ENCODE measurements at places on chromosomes 5 and 9.

GRCh38 chr9:123562844-123563346 is 206.9 kb downstream of the CRB2 start:
- peak; percentile 69 for DNase-seq

GRCh38 chr5:58019614-58020013 is 440.3 kb downstream of the PLK2 start:
- peak; percentile 0 for DNase-seq

DNA sequence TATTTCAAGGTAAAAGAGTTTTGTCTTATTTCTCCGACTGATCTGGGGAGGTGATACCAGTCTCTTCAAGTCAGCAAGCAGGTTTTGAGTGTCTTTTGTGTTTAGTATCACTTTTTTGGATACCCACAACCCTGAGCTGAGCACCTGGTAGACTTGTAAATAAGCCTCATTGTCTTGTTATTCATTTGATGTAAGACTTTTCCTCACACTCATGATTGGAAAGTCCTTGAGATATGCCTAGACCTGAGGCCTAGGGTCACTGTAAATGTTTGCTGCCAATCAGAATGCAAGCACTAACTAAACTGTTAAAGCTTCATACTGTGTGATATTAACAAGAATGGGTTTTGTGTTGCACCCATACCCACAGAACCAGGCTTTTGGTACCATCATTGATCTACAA is 100.7 kb upstream of the CKMT2 start:
- DNase-seq = no peak

GRCh38 chr5:110663525-110663924 is 62.9 kb downstream of the TMEM232 start:
- DNase-seq = no peak

DNA sequence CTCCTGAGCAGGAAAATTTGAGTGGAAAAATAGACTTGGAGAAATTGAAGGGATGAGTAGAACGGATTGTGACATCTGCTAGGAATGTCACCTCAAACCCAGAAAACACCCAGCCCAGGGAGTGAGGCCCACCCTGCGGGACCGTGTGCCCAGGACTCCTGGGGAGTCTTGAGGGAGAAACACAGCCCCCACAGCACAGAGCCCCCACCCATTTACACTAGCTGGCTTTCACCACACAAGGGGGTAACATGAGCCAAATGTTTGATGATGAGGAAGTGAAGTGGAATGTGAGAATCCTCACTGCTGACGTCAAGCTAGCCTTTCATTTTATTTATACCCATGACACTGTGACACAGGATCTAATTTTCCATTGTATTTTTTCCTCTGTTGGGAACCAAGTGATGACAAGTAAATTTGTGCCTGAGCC is 42.8 kb upstream of the PDE8B start:
- DNase-seq = no peak

- DNase-seq = no peak
Measured at GRCh38 chr5:153151558-153151957, 338.9 kb upstream of the GRIA1 start.

GRCh38 chr5:177089127-177089526 is 2.4 kb downstream of the FGFR4 start:
- DNase-seq = no peak

GRCh38 chr9:82781921-82782392 is 281.0 kb downstream of the RASEF start:
- DNase-seq = no peak

DNA sequence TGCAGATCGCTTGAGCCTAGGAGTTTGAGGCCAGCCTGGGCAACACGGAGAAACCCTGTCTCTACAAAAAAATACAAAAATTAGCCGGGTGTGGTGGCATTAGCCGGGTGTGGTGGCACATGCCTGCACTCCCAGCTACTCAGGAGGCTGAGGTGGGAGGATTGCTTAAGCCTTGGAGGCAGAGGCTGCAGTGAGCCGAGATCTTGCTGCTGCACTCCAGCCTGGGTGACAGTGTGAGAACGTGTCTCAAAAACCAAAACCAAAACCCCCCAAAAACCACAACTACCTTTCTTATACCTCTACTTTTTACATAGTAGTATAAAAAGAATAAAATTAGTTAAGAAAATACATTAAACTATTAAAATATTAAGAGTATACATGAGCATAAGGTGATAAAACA is 121.2 kb downstream of the RAPGEF6 start:
- DNase-seq = no peak

DNA sequence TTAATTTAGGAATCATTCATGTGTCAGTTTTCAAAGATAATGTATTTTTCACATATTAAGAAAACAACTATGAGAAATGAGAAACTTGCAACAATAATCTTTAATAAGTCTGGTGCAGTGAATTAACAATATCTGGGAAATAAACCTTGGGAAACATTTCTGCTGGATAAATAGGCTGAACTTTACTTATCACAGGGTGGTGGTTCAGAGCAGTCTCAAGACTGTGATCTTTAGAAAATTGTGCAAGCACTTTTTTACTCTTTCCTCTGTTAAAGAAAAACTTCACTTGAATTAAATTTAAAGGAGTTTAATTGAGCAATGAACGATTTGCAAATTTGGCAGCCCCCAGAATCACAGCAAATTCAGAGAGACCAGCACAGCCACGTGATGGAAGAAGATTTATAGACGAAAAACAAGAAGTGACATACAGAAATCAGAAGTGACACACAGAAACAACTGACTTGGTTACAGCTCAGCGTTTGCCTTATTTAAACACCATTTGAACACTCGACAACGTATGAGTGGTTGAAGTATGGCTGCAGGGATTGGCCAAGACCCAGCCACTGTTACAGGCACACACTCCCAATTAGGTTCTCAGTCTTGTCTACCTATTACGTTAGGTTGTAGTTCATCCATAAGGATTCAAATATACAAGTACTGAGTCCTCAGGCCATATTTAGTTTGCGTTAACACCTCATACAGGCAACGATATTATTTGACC is 631.9 kb downstream of the SLCO4C1 start:
- DNase-seq = no peak

DNA sequence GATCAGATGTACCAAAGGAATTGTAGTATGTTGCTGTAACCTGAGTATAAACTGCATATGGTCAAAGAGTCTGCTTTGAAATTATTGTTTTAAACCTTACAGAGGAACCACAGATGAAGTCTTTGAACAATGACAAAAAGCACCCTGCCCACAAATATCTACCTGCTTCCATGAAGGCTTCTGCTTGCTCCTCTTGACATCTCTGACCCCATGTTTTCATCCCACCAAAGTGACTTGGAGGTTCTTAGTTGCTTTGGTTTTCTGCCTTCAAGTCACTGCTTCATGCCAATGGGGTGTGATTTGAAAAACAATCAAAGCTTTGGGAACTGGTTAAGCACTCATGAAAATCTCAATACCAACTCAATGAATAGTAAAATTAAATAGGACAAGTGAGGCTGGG is 194.6 kb upstream of the ACTBL2 start:
- DNase-seq = no peak

DNA sequence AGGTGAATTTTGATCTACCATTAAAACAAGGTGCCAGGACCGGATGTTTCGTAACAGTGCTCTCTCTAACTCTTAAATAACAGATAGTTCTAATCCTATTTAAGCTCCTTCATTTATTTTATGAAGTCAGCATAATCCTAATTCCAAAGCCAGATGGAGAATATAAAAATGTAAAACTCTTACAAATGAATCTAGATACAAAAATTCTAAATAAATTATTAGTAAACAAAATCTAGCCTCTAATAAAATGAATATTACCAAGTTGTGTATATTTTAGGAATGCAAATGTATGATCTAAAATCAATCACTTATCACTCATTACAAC is 32.4 kb upstream of the IL33 start:
- no peak for DNase-seq

DNA sequence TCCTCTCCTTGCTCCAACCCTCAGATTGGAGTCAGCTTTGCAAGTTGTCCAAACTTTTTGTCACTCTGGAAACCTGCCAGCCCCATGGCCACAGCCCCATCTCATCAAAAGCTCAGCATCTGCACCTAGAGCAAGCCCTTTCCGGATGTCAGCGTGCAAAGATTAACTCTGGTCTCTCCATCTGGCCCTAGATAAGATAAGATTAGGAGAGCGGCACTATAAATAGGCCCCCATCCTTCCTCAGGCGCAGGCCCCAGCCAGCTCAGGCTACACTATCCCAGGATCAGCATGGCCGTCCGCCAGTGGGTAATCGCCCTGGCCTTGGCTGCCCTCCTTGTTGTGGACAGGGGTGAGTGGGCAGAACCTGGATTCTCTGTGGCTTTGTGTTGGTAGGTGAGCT is at the start of gene SPINK4:
SPINK4 (plus strand) TSS at position 247 of the 400 bp plus-strand sequence; CDS start at position 289, 42 bp downstream.
- no peak for DNase-seq

DNA sequence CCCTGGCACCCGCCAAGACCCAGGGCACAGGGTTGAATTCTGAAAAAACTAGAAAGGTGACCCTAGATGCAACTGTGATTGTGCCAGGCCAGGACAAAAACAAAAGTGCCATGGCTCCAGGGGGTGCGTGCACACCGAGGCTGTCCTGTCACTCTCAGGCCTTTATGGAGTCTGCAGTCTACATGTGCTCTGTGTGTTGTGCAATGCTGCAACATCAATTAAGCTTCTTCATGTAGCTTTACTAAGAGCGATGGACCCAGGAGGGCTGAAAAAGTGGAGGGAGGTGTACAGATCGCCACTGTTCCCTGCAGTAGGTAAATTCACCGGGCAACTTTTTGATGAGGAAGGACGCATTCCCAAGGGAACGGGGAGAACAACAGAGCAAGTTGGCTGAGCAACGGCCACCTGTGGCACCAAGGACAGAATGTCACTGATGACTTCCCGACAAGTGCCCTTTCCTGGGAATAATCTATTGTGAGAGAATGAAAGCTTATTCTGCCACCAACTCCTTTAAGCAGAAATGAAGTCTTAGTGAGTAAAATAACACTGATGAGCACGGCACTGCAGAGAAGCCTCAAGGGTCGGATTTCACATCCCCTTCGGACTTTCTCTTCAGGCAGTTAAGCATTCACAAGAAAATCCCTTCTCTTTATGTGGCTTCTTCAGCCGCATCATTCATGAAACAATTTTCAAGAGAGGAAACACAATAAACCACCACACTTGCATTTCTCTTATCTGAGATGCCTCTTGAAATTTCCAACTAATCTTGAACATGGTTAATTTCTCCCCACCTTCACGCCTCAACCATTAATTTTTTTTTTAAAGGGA is 149.6 kb downstream of the DROSHA start:
- no peak for DNase-seq

GRCh38 chr5:10885026-10885425 is 124.0 kb upstream of the DAP start:
- DNase-seq = no peak

DNA sequence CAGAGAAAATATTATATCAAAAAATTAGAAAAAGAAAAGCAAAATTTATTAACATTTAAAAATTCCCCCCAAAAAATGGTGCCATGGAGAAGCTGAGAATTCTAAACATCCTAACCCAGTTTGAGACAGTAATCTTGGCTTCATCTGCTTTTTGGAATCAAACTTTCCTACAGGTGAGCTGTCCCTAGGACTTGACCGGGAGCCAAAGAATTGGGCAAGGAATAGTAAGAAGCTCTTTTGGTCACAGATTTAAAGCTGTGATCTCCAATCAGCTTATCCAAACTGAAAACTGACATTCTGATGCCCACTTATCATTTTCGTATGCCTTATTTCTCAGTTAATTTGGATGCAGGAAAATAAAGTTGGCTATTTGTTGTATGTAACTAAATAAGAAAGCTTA is 457.3 kb upstream of the DMAC1 start:
- no peak for DNase-seq

GRCh38 chr5:175168882-175169507 is 275.0 kb downstream of the DRD1 start:
- DNase-seq = no peak

DNA sequence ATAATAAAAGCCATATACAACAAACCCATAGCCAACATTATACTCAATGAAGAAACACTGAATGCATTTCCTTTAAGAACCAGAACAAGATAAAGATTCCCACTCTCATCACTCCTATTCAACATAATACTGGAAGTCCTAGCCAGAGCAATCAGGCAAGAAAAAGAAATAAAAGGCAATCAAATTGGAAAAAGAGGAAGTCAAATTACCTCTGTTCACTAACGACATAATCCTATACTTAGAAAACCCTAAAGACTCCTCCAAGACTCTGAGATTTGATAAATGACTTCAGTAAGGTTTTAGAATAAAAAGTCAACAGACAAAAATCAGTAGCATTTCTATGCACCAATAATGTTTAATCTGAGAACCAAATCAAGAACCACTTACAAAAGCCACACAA is 36.6 kb upstream of the HTR4 start:
- DNase-seq = no peak

- no peak for DNase-seq
Measured at GRCh38 chr5:120684749-120685415, 220.8 kb downstream of the PRR16 start.

- DNase-seq = no peak
Measured at GRCh38 chr5:68214482-68215207, 911 bp upstream of the PIK3R1 start.

DNA sequence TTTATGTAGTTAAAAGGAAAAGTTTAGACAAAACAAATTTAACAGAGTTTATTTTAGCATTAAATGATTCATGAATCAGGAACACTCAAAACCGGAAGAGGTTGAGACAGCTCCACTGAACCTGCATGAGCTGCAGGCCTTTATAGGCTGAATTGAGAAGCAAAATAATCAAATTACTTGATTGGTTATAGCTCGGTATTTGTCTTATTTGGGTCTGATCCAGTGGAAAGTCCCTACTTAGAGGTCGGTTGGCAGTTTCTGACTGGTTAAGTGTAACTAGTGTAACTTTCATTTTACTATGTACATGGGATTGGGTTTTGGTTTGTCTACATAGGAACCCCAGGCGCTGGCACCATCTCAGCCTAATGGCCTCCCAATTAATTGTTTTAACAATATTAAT is 74.1 kb upstream of the PIK3R1 start:
- no peak for DNase-seq

DNA sequence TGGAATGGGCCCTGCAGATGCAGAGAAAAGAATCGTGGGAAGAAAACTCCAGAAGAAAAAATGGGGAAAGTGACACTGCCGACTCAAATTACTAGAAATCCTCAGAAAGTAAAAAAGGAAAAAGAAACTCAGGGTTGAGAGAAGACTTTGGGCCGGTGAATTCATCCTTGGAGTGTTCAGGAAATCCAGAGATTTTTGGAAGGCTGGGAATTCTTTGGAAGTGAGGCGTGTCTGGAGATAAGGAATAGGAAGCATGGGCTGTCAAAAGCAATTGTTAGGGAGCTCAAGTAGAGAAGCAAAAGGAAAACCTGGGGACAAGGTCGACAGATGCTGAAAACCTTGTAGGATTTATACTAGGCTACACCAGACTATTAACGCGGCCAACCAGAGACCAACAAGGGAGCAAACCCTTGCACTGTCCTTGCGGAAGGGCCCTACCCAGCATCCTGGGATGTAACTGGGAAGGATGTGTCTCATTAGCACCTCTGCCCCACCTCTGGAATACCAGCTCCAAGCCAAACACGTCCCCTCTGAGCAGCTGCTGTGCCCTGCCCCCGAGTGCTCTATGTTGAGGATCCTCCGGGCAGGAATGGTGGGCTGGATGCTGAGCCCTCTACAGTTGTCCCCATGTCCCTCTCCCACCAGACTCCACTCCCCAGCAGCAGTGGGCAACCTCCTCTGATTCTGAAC is 11.6 kb downstream of the DAB2IP start:
- DNase-seq = no peak

All from pons (tissue), 1 donor.